ENCODE measurements at places on chromosomes 5 and 9. TPM values are rescaled to one million over a fixed set of nuclear protein-coding genes. Genes with fewer than 3 reads are reported as not detected.

- no peaks in the 10 kb centered on the region for H3K36me3 ChIP-seq
- H3K4me3 ChIP-seq = no peak overlapping the region
- H3K27ac ChIP-seq = no peak overlapping the region
Measured at GRCh38 chr5:179273073-179273435, 72.2 kb downstream of the ADAMTS2 start.

GRCh38 chr9:120528829-120529228 lies 51.1 kb downstream of the CDK5RAP2 start:
- H3K36me3 ChIP-seq = peaks cover 18% of the 10 kb centered on the region
- H3K27ac ChIP-seq = no peak overlapping the region
- no peaks in the 10 kb centered on the region for H3K27me3 ChIP-seq
- H3K4me3 ChIP-seq = no peak overlapping the region

Gene DAB2
- 25.8 TPM for total RNA-seq

DNA sequence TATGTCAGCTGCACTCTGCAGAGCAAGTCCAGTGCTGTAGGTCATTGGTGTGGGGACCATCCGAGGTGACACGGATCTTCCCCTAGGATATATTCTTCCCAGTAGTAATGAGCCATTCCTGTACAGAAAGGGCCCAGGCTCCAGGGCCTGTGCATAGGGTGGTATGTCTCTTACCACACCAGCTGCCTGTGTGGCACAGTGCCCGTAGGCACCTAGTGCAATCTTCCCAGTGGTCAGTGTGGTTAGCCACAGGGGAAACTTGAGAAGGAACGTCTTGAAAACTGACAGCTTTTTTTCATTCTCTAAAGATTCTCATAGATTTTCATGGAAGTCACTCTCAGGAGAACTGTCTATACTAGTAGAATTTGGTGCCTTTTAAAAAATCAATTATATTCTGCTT lies 39.8 kb downstream of the CYSTM1 start:
- H3K4me3 ChIP-seq = no peak overlapping the region
- peak; percentile 73 for DNase-seq
- no peak overlapping the region for H3K27ac ChIP-seq
- peaks cover 20% of the 10 kb centered on the region for H3K4me1 ChIP-seq
- no peaks in the 10 kb centered on the region for H3K36me3 ChIP-seq
- no peaks in the 10 kb centered on the region for H3K27me3 ChIP-seq

Gene LHX6
- not detected for total RNA-seq

GRCh38 chr9:83219924-83220438 lies 157.0 kb upstream of the RASEF start:
- H3K27me3 ChIP-seq = no peaks in the 10 kb centered on the region
- H3K27ac ChIP-seq = no peak overlapping the region

DNA sequence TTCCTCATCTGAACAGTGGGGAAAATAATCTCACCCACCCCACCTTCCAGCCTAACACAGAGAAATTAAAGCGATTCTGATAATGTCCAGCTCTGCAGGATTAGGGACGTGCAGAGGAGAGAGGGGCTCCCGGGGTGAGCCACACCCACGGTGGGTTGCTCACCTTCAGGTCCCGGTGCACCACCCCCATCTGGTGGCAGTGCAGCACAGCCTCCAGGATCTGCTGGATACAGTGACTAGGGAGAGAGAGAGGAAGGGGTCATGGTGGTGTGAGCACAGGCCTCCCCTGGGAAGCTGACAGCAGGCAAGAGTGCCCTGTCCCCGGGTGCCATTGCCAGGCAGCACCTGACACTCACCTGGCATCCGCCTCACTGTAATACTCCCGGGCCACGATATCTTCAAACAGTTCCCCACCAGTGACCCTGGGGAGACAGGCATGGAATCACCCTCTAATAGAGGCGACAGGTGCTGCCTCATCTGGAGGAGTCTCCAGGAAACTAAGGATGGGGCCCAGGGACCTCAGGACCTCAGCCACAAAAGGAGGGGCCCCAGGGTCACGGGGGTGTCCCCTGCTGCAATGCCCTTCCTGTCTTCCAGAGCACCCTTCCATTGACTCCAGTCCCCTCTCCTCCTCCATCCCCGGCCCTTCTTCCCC lies 33.0 kb downstream of the CAMK2A start:
- no peaks in the 10 kb centered on the region for H3K36me3 ChIP-seq
- no peaks in the 10 kb centered on the region for H3K27me3 ChIP-seq
- H3K27ac ChIP-seq = no peak overlapping the region
- DNase-seq = no peak
- H3K4me1 ChIP-seq = peaks cover 8% of the 10 kb centered on the region

- no peak overlapping the region for H3K4me3 ChIP-seq
- no peak overlapping the region for H3K27ac ChIP-seq
- H3K36me3 ChIP-seq = no peaks in the 10 kb centered on the region
Measured at GRCh38 chr9:136352682-136353081, 10.9 kb downstream of the DNLZ start.

Gene KDM3B
- total RNA-seq = 75.0 TPM

- no peak overlapping the region for H3K4me3 ChIP-seq
- no peak for DNase-seq
- peaks cover 66% of the 10 kb centered on the region for H3K27me3 ChIP-seq
- H3K27ac ChIP-seq = no peak overlapping the region
Measured at GRCh38 chr5:179170606-179171005, 110.4 kb downstream of the ZNF354C start.

DNA sequence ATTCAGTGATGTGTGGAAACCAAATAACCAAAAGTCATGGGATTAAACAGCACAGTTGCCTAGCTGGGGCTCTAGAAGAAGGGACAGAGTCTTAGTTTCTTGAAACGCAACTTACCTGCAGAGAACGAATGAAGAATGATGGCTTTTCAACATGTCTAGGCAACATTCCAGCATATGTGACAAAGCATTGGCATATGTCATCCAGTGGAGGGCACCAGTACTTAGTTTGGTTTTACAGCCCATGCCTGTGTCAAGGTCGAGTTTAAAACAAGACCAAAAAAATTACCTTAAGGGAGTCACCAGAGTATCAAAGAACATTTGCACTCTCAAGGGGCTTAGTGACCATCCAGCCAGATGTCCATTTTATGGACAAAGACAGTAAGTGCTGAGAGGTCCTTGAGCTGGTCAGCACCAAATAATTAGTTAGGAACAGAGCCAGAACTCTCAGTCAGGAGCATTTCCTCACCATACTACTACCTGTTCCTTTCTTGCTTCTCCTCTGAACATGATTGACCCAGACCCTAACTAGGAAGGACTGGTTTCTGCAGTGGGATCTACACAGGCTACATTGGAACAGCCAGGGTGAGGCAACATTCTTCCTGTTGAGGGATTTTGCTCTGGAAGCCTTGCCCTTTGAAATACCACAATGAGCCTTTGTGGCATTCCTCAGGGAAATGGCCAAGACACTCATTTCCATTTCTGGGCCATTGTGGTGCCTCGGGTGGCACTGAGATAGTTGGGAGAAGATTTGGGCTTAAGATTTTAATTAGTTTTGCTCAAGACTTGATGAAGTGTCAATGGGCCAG lies 75.4 kb upstream of the ANKH start:
- H3K4me1 ChIP-seq = no peaks in the 10 kb centered on the region
- no peak overlapping the region for H3K27ac ChIP-seq

DNA sequence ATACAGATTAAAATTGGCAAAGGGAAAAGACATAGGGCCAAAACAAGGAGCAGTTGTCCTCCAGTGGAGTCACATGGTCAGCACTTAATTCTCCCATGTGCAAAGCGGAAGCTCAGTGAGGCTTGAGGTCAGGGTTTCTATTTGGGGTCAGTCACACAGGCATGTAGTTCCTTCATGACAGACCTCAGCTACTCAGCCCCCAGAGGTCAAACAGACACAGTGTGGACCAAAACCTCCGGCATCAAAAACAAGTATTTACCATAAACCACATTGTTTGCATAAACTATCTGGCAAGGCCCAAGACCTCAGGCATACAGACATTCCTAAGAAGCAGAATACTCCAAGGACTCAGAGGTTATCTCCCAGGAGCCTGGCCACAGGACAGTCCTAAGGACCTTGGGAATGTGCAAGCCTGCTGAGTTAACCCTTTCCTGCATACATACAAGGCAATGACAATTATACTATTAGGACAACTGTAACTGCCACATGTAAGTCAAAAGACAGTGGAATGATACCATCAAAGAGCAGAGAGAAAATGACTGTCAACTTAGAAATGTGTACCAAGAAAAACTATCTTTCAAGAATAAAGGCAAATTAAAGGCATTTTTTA lies 28.7 kb upstream of the FNIP1 start:
- no peaks in the 10 kb centered on the region for H3K27me3 ChIP-seq
- H3K27ac ChIP-seq = no peak overlapping the region
- H3K4me3 ChIP-seq = no peak overlapping the region
- H3K4me1 ChIP-seq = no peaks in the 10 kb centered on the region
- no peaks in the 10 kb centered on the region for H3K36me3 ChIP-seq

Gene PCDHGB1
- not detected for total RNA-seq

Gene SLC6A3
- not detected for total RNA-seq

DNA sequence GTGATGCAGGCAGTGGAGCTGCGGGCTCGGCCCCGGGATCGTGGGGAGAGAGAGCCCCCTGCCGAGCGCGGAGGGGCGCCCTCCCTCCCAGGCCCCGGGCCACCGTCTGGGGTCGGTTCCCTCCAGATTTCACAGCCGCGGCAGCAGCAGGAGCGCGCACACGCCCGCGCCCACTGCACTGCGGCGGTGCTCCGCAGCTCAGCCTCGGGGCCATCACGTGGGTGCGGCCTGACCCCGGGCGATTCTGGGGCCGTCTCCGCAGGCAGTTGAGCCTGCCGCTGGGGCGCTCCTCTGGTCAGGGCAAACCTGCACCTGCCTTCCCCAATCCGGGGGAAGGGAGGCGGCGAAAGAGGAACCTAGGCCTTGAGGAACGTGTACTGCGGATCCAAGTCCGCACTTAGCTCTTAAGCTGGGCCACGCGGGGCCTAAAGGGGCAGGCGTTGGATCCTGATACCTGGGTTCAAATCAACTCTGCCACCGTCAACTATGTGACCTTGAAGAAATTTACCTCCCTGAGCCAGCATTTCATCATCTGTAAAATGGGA lies 9.4 kb upstream of the DELE1 start:
- no peaks in the 10 kb centered on the region for H3K27me3 ChIP-seq
- H3K36me3 ChIP-seq = no peaks in the 10 kb centered on the region
- H3K4me3 ChIP-seq = no peak overlapping the region

Gene C5orf58
- not detected for total RNA-seq

DNA sequence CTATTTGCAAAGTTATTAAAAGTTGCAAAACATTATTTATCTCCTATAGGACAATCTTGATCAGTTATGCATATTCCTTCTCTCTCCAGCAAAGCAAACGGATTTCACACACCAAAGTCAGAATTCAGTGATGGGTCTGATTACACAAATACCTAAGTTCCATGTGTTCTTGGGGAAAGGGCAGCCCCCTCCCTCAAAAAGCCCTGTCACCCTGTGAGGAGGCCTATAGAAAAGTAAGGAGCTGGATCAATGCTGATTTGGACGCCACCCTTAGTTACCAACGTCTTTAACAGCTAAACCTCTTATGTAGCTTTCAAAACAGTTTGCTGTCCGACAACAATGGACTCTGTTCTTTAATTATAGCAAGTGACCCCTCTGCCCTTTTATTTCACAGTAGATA lies 6.4 kb downstream of the ZNF608 start:
- no peak overlapping the region for H3K27ac ChIP-seq
- no peak for DNase-seq
- peaks cover 19% of the 10 kb centered on the region for H3K4me1 ChIP-seq
- no peak overlapping the region for H3K4me3 ChIP-seq
- no peaks in the 10 kb centered on the region for H3K36me3 ChIP-seq

GRCh38 chr9:100377015-100377414 lies 24.3 kb upstream of the TEX10 start:
- H3K36me3 ChIP-seq = no peaks in the 10 kb centered on the region
- no peaks in the 10 kb centered on the region for H3K27me3 ChIP-seq
- no peak overlapping the region for H3K27ac ChIP-seq
- H3K4me3 ChIP-seq = no peak overlapping the region
- no peak for DNase-seq

- no peaks in the 10 kb centered on the region for H3K36me3 ChIP-seq
- H3K27ac ChIP-seq = no peak overlapping the region
- H3K4me3 ChIP-seq = no peak overlapping the region
Measured at GRCh38 chr5:96343094-96343493, 90.0 kb downstream of the PCSK1 start.

DNA sequence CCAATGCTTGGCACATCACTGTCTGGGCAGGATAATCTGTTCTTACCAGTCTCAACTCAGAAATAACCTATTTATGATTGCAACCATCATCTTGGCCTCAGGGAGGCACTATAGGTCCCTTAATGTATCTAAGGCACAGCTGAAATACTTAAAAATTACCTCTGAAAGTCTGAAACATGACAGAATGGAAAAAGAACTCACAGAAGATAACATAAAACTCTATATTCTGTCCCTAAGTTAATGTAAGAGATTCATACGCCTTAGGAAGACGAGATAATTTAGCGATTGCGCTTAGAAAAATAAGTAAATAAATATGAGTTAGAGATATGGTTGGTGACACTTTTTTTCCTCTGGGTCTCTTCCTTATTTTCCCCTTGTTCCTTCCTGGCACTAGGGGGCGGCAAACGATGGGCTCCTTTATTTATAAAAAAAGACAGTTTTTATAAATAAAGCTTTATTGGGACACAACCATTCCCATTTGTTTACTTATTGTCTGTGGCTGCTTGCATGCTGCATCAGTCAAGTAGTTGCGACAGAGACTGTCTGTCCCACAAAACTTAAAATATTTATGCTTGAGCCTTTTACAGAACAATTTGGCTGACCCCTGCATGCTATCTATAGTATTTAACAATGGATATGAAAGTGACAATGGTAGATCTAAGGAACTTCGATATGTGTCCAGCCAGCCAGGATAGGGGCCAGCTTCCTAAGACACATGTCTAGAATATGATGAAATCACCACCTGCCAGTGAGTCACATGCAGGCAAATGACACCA lies 79.6 kb downstream of the PDE4D start:
- peak; percentile 41 for DNase-seq
- H3K4me3 ChIP-seq = no peak overlapping the region
- no peaks in the 10 kb centered on the region for H3K27me3 ChIP-seq
- H3K4me1 ChIP-seq = 0 out of 2 replicates have a peak, but pooled peaks cover 4% of the 10 kb centered on the region

Gene TAS2R1
- not detected for total RNA-seq

- DNase-seq = no peak
- H3K27me3 ChIP-seq = no peaks in the 10 kb centered on the region
- H3K36me3 ChIP-seq = no peaks in the 10 kb centered on the region
- H3K4me1 ChIP-seq = peaks cover 32% of the 10 kb centered on the region
- H3K27ac ChIP-seq = no peak overlapping the region
Measured at GRCh38 chr5:39426746-39427105, 1.9 kb upstream of the DAB2 start.

- H3K4me1 ChIP-seq = no peaks in the 10 kb centered on the region
- H3K4me3 ChIP-seq = no peak overlapping the region
- no peak overlapping the region for H3K27ac ChIP-seq
Measured at GRCh38 chr9:89916001-89916597, 311.3 kb downstream of the GADD45G start.

DNA sequence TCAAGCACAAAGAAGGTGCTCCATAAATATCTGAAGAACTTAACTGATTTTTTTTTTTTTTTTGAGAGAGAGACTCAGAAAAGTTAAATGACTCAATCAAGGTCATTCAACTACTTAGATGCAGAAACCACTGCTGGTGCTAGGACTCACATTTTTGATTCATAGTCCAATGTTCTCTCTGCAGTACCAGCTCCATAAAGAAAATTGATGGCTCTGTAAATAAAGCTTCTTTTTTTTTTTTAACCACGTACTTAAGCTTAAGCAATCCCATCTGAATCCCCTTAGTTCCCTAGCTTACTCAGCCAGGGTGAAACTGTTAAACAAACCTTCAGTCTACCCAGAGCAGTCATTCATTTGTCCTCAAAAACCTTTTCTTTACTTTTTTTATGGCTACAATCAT lies 657.0 kb upstream of the WWC1 start:
- H3K4me1 ChIP-seq = peaks cover 22% of the 10 kb centered on the region
- H3K27me3 ChIP-seq = no peaks in the 10 kb centered on the region
- H3K27ac ChIP-seq = peak overlapping the region; percentile 28
- H3K4me3 ChIP-seq = no peak overlapping the region

All from PC-9 (cell line).